ENCODE measurements at places on chromosomes 6 and 20.

DNA sequence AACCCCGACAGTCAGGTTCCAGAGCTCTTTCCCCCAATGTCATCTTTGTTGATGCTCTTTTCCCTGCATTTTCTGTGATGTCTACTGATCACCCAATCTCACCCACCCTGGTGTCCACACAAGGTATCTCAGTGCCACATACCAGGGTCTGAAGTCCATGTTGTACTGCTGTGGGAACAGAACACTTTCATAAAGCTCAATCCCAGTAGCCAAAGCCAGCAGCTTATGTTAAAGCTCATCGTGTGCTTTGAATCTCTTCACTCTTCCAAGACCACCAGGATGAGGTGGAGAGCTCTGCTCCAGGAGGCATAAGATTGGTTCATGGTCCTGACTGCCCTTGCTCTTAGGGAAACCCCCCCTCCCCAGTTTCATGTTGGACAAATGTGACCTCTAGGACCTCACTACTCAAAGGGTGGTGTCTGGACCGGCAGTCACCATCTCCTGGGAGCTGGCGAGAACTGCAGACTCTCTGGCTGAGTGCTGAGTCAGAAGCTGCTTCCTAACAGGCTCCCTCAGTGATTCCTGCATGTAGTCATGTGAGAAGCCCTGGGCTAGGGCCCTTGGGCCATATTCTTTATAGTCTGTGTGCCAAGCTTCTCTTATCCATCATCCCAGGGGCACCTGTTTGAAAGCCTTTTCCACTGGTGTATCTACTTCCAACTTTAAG is 13.4 kb upstream of the CPNE5 start:
- DNase-seq: no peak

DNA sequence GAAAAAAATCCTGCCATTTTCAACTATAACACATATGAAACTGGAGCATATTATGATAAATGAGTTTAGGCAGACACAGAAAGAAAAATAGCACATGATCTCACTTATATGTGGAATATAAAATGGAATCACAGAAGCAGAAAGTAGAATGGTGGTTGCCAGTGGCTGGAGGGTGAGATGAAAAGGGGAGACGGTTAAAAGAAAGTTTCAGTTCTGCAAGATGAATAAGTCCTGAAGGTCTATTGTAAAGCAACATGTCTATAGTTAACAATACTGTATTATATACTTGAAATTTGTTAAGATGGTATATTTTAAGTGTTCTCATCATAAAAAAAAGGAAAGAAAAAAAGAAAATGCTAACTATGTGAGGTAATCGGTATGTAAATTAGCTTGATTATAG is 503.9 kb downstream of the EPHA7 start:
- no peak for DNase-seq

GRCh38 chr6:40135491-40136072 is 201.3 kb upstream of the MOCS1 start:
- no peak for DNase-seq

DNA sequence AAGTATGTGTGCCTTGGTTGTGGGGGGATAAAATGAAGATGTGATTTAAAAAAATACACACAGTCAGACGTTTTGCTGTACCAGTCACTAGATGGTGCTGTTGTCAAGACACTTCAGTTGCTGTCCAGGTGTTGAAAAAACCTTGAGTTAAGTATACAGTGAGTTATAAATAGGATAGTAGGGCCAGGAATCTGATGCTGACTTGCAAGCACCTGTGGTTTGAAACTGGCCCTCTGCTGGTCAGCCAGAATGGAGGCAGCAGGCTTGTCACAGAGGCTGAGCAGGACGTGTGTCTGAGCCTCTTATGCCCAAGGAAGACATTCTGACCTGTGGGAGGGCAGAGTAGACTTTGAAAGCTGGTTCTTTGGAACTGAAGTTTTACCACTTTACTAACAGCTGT is 27.8 kb downstream of the RNF8 start:
- no peak for DNase-seq

DNA sequence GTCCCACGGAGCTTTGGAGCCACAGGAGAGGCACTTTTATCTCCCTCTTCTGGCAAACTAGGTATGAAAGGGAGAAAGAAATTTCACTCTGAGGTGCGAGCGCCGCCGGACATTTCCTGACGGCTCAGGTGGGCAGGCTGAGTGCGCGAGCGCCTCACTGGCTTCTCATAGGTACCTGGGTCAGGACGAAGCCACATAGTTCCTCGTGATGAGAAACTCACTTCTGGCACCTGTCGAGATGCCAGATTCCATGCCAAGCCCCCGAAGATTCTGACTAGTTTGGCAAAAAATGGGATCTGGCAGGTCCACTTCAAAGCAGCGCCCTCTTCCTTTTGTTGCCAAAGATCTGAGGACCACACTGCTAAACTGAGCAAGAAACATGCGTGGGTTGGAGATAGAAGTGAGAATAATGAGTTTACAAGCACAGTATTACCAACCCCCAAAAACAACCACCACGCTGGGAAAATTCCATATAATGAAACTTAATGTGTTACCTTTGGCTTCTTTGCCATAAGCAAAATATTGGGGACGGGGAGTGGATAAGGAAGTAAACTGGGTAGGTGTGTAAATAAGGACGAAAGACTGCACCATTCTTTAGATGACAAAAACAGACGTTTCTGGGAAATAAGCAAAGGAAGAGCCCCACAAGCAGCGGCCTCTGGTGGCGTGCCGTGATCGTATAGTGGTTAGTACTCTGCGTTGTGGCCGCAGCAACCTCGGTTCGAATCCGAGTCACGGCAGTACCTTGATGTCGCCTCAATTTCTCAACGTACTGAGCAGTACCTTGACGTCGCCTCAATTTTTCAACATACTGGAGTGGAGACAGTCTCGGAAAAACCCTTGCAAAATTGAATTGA is 89.8 kb upstream of the PRSS16 start:
- peak; percentile 55 for DNase-seq

- no peak for DNase-seq
Observed at GRCh38 chr6:8875986-8876385, 440.6 kb upstream of the SLC35B3 start.

DNA sequence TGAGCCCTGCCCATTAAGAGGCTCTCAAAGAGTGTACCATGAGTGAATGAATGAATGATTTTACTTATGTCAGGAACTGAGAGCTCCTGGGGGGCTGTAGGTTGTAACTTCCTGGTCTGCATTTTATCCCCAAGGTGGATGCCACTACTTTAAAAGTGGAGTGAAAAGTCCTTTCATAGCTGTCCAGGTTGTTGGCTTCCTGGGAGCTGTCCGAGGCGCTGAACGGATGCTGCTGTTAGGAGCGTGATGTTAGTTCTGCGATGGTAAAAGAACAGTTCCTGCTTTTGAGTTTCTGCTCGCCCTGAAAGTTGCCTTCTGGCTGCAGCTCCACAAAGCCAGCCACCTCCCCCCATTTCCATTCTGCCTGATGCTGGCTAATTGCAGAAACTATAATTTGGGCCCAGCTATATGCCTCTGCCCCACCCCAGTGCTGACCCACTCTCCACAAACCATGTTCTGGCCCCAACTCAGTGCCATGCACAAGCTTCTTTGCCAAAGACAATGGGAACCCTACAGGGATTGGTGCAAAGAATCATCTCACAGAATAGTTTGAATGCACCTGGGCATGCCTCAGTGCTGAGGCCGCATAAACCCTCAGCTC is 330.9 kb upstream of the CDH4 start:
- no peak for DNase-seq

DNA sequence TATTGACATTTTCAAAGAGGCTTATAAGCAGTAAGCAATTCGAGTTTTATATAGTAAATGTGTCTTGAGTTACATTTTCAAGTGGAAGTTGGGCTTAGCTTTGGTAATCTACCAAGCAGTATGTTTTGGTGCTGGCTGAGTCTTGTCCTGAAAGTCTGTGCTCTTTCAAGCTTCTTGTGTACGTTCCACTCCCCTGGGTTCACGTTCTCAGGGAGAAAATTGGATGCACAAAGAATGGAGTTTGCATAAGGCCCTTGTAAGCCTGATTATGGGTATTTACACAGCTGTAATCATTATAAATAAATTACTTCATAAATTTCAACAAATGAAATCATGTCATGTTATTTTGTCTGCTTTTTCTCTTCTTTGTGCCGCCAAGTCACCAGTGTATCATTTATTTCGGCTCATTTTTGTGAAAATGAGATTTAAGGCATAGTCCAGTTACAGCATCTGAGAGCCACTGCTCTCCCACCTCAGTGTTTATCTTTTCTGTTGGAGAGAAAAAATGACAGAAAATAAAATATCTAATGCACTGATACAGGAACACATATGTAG is 262.5 kb downstream of the BTBD3 start:
- no peak for DNase-seq

DNA sequence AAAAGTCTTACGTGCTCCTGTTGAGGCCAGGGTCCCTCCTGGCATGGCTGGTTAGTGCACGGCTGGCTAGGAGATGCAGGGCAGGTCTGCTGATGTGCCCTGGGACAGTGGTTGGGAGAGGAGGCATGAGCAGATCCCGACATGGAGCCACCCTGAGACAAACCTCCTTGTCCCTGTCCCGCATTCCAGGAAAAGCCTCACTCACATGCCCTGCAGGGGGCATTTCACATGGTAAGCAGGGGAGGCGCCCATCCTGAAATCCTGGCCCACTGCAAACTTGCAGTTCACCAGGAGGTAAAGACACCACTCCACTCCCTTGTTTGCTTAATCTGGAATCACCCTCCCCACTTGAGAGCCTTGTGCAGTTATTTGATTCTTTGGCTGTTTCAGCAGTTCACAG is 116.7 kb upstream of the SLC24A3 start:
- DNase-seq: no peak

DNA sequence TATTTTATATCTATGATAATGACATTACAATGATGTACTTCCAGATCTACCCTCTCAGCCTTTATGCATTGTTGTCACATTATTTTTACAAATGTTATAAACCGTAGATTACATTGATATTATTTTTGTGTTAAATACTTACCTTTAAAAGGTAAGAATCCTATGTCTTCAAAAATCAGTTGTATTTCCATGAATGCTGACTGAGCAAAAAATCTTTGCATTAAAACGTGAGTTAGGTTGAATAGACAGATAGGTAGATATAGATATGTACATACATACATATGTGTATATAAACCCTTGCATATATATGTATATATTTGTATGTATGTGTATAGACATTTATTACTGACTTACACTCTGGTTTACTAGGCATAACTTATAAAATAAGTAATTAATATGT is 558.2 kb downstream of the CDH26 start:
- no peak for DNase-seq

GRCh38 chr6:44229376-44230033 is 6.1 kb downstream of the SLC29A1 start:
- no peak for DNase-seq

DNA sequence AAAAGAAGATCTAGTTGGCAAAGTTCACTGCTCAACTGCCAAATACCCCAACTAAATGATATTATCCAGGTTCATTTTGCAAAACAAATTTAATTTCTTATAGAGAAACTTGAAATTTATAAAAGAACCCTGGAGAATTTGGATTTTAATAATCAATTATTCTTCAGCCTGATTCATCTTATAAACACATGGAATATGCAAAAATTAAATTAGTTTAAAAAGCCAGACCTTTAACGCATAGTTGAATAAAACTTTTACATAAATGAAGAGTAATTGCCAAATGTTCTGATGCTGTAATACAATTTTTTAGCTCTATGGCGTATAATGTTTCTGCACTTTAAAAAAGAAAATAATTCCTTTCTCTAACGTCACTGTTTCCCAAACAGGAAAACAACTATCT is 33.2 kb upstream of the ANKRD60 start:
- DNase-seq: no peak

- DNase-seq: peak; percentile 55
Observed at GRCh38 chr6:29685718-29686326, 4.9 kb upstream of the ZFP57 start.

DNA sequence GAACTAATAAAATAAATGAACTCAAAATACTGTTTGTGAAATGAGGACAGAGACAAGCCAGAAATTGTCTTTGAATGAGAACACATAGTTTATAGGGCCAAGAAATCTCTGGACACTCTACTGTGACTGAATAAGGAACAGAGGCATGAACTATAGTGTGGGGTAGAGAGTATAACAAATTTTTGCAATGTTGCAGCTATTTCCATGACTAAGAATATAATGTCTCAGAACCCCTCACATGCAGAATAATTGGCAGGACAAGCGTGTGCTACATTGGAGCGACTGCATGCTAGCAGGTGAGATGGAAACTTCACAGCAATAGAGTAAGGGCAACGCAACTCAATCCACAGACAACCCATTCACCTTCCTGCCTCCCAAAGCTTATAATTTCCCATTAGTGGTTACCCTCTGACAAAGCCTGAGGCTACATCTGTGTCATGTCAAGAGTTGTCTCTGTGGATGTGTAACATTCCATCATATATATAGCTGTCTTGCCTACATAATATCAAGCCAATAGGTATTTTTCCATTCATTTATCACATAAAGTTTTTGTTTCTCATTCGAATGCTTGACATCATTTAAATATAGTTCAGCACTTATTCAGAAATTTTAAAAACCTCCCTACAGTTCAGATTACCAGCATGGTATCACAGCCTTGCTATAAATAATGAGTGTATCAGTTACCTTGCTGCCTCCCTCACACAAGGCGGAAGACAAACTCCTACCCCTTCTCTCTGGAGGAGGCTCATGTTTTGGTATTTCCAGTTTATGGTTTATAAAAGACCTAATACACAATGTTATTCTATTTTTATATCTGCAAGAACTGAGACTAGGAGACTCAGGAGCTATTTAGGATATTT is 47.9 kb upstream of the ECHDC1 start:
- DNase-seq: no peak
